ENCODE measurements at places on chromosomes 12 and 14.

DNA sequence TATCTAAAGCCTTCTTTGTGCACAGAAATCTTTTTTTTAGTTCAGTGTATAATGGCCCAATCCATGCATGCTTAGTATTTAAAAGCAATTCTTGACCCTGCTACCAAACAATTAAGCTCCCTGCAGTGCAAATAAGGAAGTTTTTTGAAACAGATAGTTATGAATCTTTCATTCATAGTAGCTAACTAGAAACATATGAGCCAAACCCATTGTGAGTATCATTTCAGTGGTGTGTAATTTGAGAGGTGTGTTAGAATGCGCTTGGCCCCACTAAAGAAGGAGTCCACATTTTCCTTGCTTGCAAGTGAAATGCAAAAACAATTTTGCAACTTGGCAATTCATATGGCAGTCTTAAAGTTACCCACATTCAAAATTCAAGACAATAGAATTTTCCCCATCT, 14.4 kb downstream of the EPS8 start:
- no peak overlapping the region for H3K4me3 ChIP-seq
- H3K36me3 ChIP-seq, result no peaks in the 10 kb centered on the region
- peaks cover 21% of the 10 kb centered on the region for H3K27me3 ChIP-seq
- H3K4me1 ChIP-seq, result no peaks in the 10 kb centered on the region

DNA sequence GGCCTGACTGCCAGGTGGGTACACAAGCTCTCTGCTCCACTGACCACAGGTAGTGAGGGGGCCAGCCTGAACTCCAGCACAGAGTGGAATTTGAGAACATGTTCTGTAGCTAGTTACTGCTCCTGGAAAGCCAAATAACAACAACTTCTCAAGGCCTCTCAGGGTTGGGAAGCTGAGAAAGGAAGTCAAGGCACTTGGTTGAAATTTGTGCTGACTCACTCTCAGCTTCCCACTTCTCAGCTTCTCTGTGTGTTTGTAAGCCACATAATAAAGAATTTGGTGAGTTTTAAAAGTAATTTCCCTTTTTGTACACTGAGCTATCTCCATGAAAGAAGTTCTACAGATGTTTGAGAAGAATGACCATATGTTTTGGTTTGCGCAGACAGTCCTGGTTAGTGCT, 234.9 kb downstream of the KTN1 start:
- H3K27ac ChIP-seq, result no peak overlapping the region
- H3K36me3 ChIP-seq, result peaks cover 2% of the 10 kb centered on the region
- no peaks in the 10 kb centered on the region for H3K4me1 ChIP-seq
- no peak for DNase-seq

- no peak overlapping the region for H3K4me3 ChIP-seq
- DNase-seq, result no peak
- peaks cover 38% of the 10 kb centered on the region for H3K4me1 ChIP-seq
- no peaks in the 10 kb centered on the region for H3K27me3 ChIP-seq
- no peak overlapping the region for H3K27ac ChIP-seq
These were observed 14.9 kb upstream of the TTC7B start for GRCh38 chr14:90830931-90831701.

GRCh38 chr14:103427485-103428443, 42.5 kb downstream of the MARK3 start:
- no peaks in the 10 kb centered on the region for H3K27me3 ChIP-seq
- H3K4me3 ChIP-seq, result peak overlapping the region; percentile 8
- H3K4me1 ChIP-seq, result peaks cover 29% of the 10 kb centered on the region
- peaks cover 12% of the 10 kb centered on the region for H3K36me3 ChIP-seq
- H3K27ac ChIP-seq, result peak overlapping the region; percentile 11

GRCh38 chr14:78417532-78417931, 247.4 kb downstream of the NRXN3 start:
- no peaks in the 10 kb centered on the region for H3K36me3 ChIP-seq
- no peak for DNase-seq
- no peaks in the 10 kb centered on the region for H3K4me1 ChIP-seq
- no peaks in the 10 kb centered on the region for H3K27me3 ChIP-seq

DNA sequence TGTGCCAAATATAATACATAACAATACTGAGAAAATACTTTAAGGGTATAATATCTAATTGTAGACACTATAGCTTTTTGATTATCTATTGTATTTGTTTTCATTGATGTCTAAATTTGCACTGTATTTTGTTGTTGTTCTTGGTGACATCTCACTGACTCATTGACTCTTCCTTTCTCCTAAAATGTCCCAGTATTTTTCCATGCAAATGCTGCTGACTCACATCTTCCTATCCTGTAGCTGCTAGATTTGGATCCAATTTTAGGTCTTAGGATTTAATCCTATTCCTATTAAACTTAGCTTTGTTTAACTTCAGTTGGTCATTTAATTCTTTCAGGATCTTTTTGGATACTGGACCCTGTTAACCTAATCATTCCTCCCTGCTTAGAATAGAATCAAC, 148.5 kb downstream of the TMTC2 start:
- no peak overlapping the region for H3K27ac ChIP-seq
- no peak overlapping the region for H3K4me3 ChIP-seq
- H3K4me1 ChIP-seq, result no peaks in the 10 kb centered on the region
- H3K27me3 ChIP-seq, result no peaks in the 10 kb centered on the region
- DNase-seq, result no peak

DNA sequence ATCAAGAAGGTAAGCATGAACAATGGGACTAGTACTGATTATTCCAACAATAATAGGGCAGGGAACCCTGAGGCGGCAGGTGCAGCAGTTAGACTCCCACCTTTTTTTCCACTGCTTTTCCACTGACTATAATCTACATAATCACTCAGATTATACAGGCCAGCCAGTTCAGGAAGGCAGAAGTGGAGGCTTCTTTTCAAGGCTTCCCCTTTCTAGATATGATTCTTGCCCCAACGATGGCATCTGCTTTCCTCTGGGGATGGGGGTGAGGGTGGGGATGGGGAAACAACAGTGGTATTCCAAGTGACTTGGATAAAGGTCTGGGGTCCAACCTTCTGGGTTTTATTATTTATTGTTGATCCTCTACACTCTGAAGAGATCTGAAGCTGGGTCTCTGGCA, 331 bp downstream of the NCKAP1L start:
- peak overlapping the region; percentile 87 for H3K27ac ChIP-seq
- no peaks in the 10 kb centered on the region for H3K27me3 ChIP-seq
- peaks cover 33% of the 10 kb centered on the region for H3K4me1 ChIP-seq
- H3K36me3 ChIP-seq, result peaks cover 37% of the 10 kb centered on the region
- H3K4me3 ChIP-seq, result peak overlapping the region; percentile 98
- DNase-seq, result no peak

GRCh38 chr14:69571449-69572029, 3.1 kb downstream of the CCDC177 start:
- peaks cover 76% of the 10 kb centered on the region for H3K27me3 ChIP-seq
- peaks cover 6% of the 10 kb centered on the region for H3K4me1 ChIP-seq
- DNase-seq, result no peak
- no peak overlapping the region for H3K4me3 ChIP-seq
- H3K36me3 ChIP-seq, result no peaks in the 10 kb centered on the region

GRCh38 chr14:46250113-46250703, 401.4 kb downstream of the RPL10L start:
- no peak overlapping the region for H3K4me3 ChIP-seq
- no peaks in the 10 kb centered on the region for H3K4me1 ChIP-seq
- H3K36me3 ChIP-seq, result no peaks in the 10 kb centered on the region
- DNase-seq, result no peak
- H3K27ac ChIP-seq, result no peak overlapping the region

DNA sequence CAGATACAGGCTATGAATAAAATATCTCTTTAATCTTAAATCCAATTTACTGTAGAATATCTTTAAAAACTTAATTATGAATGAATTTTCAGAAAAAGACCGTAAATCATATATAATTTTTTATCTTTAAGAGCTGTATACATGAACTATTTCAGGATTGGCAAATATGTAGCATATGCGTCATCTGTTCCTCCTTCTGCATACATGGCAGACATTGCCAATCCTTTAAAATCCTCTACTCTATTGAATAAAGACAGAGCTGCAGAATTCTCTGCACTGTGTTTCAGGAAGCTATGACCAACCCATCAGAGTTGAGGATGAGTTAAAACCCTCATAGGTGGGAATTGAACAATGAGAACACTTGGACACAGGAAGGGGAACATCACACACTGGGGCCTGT, 279.0 kb downstream of the TMEM117 start:
- no peaks in the 10 kb centered on the region for H3K27me3 ChIP-seq
- no peak for DNase-seq
- no peak overlapping the region for H3K4me3 ChIP-seq

DNA sequence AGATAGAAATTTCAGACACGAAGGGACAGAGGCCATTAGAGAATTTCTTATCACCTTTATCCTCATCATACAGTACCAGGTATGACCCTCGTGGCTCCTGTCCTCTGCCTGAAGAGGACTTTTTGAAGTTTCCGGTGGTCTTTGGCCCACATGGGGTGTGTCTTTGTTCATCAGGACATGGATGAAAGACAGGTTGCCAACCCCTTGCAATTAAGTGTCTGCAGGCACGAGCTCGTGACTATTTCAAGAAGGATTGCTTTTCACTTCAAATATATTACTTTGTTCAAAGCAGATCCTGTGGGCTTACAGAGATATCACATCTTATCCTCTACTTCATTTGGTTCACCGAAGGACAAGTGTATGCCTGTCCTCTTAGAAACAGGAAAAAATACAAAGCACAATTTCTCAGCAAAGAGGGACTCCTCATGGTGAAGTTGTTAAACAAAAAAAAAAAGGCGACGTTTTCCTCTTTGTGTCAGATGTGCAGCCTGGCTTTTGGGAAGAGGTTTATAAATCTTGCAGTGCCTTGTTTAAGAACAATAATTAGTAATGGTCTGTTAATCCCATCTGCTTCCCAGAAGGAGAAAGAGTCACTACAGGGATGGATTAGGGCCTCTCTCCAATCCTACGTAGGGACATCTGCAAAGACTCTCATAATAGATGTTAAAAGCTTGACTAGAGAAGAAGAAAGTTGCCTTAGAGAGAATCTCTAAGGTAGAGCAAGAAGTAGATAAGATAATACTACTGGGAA, 13.5 kb upstream of the FAM234B start:
- no peaks in the 10 kb centered on the region for H3K36me3 ChIP-seq
- DNase-seq, result no peak
- H3K27ac ChIP-seq, result no peak overlapping the region
- no peak overlapping the region for H3K4me3 ChIP-seq
- peaks cover 21% of the 10 kb centered on the region for H3K27me3 ChIP-seq

GRCh38 chr14:68420350-68420749, 372.5 kb downstream of the ZFP36L1 start:
- H3K27ac ChIP-seq, result no peak overlapping the region
- no peak for DNase-seq
- no peaks in the 10 kb centered on the region for H3K27me3 ChIP-seq
- H3K4me3 ChIP-seq, result no peak overlapping the region

DNA sequence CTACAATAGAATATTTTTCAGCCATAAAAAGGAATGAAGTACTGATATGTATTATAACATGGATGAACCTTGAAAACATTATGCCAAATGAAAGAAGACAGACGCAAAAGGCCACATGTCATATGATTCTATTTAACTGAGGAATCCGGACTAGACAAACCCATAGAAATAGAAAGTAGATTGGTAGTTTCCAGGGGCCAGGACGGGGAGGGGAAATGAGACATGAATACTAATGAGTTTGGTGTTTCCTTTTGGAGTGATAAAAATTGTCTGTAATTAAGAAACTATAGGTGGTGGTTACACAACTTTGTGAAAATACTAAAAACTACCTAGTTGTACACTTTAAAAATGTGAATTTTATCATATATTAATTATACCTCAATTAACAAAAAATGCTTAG, 247.6 kb downstream of the BCAT1 start:
- no peak for DNase-seq
- H3K27me3 ChIP-seq, result no peaks in the 10 kb centered on the region
- H3K4me1 ChIP-seq, result peaks cover 6% of the 10 kb centered on the region
- H3K4me3 ChIP-seq, result no peak overlapping the region

- no peak for DNase-seq
- no peaks in the 10 kb centered on the region for H3K36me3 ChIP-seq
- no peak overlapping the region for H3K27ac ChIP-seq
- no peaks in the 10 kb centered on the region for H3K4me1 ChIP-seq
- H3K4me3 ChIP-seq, result no peak overlapping the region
These were observed 29.0 kb downstream of the PDE6H start for GRCh38 chr12:15001733-15002382.

DNA sequence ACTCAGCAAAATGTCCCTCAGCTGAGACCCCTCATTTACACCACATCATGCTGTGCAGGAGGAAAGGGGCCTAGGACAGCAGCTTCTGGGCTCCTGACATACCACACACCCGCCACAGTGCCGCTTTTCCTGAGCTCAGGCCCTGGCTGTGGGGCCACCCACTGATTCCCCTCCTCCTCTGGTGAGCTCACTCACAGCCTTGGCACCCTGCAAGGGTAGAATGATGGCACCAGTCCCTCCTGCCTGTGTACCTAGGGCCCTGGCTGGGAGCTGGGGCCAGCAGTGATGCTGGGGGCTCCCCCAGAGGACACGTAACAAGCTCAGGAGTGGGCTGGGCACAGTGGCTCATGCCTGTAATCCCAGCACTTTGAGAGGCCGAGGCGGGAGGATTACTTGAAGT, 44.4 kb downstream of the PLEKHD1 start:
- no peak overlapping the region for H3K27ac ChIP-seq
- no peaks in the 10 kb centered on the region for H3K4me1 ChIP-seq
- H3K4me3 ChIP-seq, result no peak overlapping the region
- H3K36me3 ChIP-seq, result no peaks in the 10 kb centered on the region

GRCh38 chr12:1628666-1629337, at the start of gene WNT5B:
TSS of gene WNT5B (plus strand) at chr12:1629231. CDS start at chr12:1631355, 2,124 bp downstream.
- peaks cover 72% of the 10 kb centered on the region for H3K27me3 ChIP-seq
- peaks cover 10% of the 10 kb centered on the region for H3K4me1 ChIP-seq
- peak within 1 kb of the TSS; percentile 19 for H3K27ac ChIP-seq
- peaks cover 1% of the 10 kb centered on the region for H3K36me3 ChIP-seq
- H3K4me3 ChIP-seq, result peak within 1 kb of the TSS; percentile 66
- no peak for DNase-seq

- DNase-seq, result peak; percentile 24
- no peaks in the 10 kb centered on the region for H3K36me3 ChIP-seq
- H3K27ac ChIP-seq, result no peak overlapping the region
These were observed 92.9 kb downstream of the FAR2 start for GRCh38 chr12:29241821-29242591.

- no peaks in the 10 kb centered on the region for H3K36me3 ChIP-seq
- no peak for DNase-seq
- peaks cover 26% of the 10 kb centered on the region for H3K4me1 ChIP-seq
- H3K4me3 ChIP-seq, result peak overlapping the region; percentile 11
These were observed 89.8 kb downstream of the CRADD start for GRCh38 chr12:93766796-93767523.

GRCh38 chr12:22380031-22380430, 45.5 kb upstream of the ST8SIA1 start:
- no peak for DNase-seq
- H3K4me3 ChIP-seq, result no peak overlapping the region
- no peak overlapping the region for H3K27ac ChIP-seq
- H3K36me3 ChIP-seq, result no peaks in the 10 kb centered on the region

GRCh38 chr14:64942531-64943111, at the start of gene GPX2:
TSS of gene GPX2 (minus strand) at chr14:64942745. CDS start at chr14:64942726, 19 bp downstream.
- no peaks in the 10 kb centered on the region for H3K27me3 ChIP-seq
- peaks cover 32% of the 10 kb centered on the region for H3K36me3 ChIP-seq
- H3K4me1 ChIP-seq, result peaks cover 32% of the 10 kb centered on the region
- DNase-seq, result no peak
- no peak within 1 kb of the TSS for H3K4me3 ChIP-seq

- H3K27ac ChIP-seq, result no peak overlapping the region
- no peak for DNase-seq
- H3K4me3 ChIP-seq, result no peak overlapping the region
- H3K36me3 ChIP-seq, result no peaks in the 10 kb centered on the region
These were observed 431.3 kb downstream of the NPAS3 start for GRCh38 chr14:33369972-33370371.

GRCh38 chr12:93243689-93244513, 133.8 kb upstream of the NUDT4 start:
- no peaks in the 10 kb centered on the region for H3K27me3 ChIP-seq
- peak overlapping the region; percentile 54 for H3K4me3 ChIP-seq
- no peaks in the 10 kb centered on the region for H3K36me3 ChIP-seq
